ENCODE measurements at places on chromosomes 1 and 21. TPM values are rescaled to one million over a fixed set of nuclear protein-coding genes. Genes with fewer than 3 reads are reported as not detected.

Gene CPLANE2
- polyA plus RNA-seq, result 2.5 TPM

Gene F5
- polyA plus RNA-seq, result not detected

GRCh38 chr21:41827951-41828883, 50.9 kb downstream of the PRDM15 start:
- DNase-seq, result no peak

DNA sequence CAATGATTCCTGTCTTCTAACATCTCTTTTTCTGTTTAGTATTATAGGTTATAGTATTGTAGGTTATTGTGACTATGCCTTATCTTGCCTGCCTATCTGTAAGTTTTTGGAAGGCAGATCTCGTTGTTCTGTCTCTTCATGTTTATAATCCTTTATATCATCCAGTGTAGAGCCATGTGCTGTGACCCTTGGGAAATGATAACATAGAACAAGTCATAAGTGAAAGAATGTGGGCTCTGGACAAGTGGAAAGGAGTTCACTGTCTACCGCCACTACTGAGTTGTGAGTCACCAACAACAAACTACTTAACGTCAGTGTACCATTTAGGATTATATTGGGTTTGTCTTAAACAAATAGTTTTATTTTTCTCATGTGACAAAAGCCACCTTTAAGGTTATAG, 139.3 kb downstream of the LYPLAL1 start:
- no peak for DNase-seq
